ENCODE measurements at places on chromosomes 7 and 10.

DNA sequence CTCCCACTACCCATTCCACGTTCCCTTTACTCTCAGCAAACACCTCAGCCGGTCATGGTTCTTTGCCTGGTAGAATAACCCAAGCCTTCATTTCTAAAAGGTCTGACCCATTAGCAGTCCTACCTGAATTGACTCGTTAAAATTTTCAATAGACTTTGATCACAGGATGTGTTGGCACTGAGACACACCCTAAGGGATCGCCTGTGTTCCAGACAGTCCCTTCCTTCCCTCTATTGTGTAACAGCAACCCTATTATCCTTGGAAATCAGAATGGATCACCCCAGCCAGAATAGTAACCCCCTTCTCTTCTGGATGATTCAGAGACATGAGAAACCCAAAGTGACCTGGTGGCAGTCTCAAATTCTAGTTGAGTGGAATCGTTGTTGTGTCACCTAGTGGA lies 20.4 kb upstream of the FAM171A1 start:
- no peak for DNase-seq

- DNase-seq: no peak
Measured at GRCh38 chr10:63064706-63065105, 68.4 kb upstream of the NRBF2 start.

DNA sequence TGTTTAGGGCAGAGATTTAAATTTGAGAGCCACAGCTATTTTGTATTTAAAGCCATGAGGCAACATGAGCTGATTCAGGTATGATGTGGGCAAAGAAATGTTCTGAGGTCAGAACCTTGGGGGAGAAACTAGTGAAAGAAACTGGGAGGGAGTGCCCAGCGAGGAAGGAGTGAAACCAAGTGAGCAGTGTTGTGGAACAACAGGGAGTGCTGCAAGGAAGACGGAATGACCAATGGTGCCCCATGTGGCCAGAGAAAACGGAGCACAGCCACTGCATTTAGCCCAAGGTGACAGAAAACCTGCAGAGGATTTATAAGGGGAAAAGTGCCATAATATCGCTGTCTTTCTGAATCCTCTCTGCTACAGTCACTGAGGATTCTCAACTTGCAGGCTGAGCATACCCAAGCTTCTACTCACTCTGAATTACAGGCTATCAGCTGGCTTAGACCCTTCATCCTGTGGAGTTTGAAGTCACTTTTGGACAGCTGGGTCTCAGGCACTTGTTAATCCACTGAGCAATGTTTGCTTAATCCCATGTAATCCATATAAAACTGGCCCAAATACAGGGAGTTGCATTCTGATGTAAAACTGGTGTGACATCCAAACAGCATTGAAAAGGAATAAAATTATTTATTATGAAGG lies 777.3 kb downstream of the CCSER2 start:
- no peak for DNase-seq

DNA sequence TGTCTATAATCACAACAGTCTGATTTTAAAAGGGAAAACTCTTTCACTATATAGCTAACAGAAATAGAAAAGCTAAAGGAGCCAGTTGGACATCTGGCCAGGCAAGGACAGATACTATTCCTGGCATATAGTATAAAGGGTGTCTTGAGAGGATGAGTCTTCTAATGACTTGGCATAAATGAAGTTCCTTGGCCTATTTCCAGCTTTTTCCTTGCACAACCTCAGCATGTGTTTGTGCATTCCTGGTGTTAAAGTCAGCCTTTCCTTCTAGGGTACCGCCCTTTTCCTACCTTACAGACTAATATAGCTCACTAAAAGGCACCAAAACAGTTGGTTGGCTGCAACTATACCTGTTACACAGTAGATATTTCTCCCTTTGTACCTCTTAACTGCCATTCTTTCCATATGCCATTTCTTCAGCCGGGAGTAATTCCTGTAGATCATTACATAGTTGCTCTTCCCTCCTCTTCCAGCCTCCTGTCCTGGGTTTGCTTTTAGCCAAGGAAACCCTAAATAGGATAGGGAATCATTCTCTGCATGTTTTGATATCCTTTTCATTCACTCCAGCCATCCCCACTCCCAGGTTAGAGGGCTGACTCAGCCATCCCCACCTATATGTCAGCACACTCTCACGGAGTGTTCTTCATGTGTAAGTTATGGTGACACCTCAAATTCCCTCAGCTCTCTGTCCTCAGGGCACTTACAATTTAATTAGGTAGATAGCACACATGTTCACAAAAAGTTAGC lies 102.1 kb upstream of the MDFIC start:
- DNase-seq: no peak

- no peak for DNase-seq
Measured at GRCh38 chr10:115982076-115982475, 290.9 kb downstream of the GFRA1 start.

GRCh38 chr7:77516085-77516484 lies 21.0 kb upstream of the PTPN12 start:
- no peak for DNase-seq

DNA sequence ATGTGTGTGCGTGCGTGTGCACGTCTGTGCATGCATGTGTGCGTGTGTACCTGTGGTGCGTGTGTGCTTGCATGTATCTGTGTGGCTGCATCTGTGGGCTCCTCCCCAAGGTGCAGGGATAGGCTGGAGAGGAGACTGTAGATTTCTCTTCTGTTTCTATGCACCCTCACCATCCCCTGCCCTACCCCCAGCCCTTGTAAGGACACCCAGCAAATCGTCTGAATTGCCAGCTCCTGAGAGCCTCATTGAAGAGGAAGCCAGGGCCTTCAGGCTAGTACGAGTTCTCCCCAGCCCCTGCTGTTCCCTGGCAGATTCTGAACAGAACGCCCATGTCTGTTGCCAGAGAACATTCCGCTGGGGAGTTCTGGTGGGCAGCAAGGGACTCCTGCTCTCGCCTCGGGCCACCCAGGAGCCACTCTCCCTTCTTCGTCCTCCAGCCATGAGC lies 17.0 kb upstream of the TRIM8 start:
- DNase-seq: no peak

GRCh38 chr10:131871673-131872005 lies 29.2 kb upstream of the PPP2R2D start:
- no peak for DNase-seq

DNA sequence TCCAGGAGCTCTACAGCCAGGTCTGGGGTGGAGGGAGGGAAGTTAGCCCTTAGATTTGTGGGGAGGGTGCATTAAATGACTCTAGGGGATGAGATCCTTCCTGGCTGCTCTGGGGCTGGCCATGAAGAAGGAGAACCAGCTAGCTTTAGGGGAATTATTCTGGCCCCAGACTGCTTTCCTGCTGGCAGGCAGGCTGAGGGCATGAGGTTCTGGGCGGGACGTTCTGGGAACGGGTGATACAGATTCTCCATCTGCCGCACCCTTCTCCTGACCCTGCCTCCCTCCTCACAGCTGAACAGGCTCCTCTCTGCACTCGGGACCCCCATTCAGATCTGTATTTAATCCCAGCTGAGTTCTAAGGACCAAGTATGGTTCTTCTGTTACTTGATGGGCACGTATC lies 23.9 kb downstream of the GOLGA7B start:
- DNase-seq: no peak

DNA sequence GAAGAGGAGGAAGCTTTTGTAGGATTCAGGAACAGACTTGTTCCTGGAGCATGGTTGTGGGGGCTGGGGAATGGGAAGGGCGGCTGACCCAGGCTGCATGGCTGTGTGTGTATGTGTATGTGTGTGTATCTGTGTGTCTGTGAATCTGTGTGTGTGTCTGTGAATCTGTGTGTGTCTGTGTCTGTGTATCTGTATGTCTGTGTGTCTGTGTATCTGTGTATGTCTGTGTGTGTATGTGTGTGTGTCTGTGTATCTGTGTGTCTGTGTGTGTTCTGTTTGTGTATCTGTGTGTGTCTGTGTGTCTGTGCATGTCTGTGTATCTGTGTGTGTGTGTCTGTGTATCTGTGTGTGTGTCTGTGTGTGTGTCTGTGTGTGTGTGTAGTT lies 6.6 kb upstream of the STX1A start:
- DNase-seq: no peak

All from stimulated activated CD8-positive, alpha-beta memory T cell treated with anti-CD3 and anti-CD28 coated beads, Interleukin-4, amount 100 ng/mL, for 4 hours (primary cell).